Type B pancreatic cell (in vitro differentiated cells): ENCODE measurements at places on chromosomes 16 and 17. TPM values are rescaled to one million over a fixed set of nuclear protein-coding genes. Genes with fewer than 3 reads are reported as not detected.

- DNase-seq = no peak
- no peaks in the 10 kb centered on the region for H3K27me3 ChIP-seq
- peaks cover 37% of the 10 kb centered on the region for H3K4me1 ChIP-seq
- H3K4me3 ChIP-seq = no peak overlapping the region
Measured at GRCh38 chr17:76598004-76598439, 12.4 kb upstream of the ST6GALNAC2 start.

- H3K4me1 ChIP-seq = peaks cover 13% of the 10 kb centered on the region
- DNase-seq = no peak
- no peaks in the 10 kb centered on the region for H3K36me3 ChIP-seq
- no peak overlapping the region for H3K4me3 ChIP-seq
- H3K27me3 ChIP-seq = peaks cover 43% of the 10 kb centered on the region
Measured at GRCh38 chr17:43924558-43924957, 17.2 kb upstream of the MPP2 start.

The CD79B gene
- not detected in 2 replicates for total RNA-seq

DNA sequence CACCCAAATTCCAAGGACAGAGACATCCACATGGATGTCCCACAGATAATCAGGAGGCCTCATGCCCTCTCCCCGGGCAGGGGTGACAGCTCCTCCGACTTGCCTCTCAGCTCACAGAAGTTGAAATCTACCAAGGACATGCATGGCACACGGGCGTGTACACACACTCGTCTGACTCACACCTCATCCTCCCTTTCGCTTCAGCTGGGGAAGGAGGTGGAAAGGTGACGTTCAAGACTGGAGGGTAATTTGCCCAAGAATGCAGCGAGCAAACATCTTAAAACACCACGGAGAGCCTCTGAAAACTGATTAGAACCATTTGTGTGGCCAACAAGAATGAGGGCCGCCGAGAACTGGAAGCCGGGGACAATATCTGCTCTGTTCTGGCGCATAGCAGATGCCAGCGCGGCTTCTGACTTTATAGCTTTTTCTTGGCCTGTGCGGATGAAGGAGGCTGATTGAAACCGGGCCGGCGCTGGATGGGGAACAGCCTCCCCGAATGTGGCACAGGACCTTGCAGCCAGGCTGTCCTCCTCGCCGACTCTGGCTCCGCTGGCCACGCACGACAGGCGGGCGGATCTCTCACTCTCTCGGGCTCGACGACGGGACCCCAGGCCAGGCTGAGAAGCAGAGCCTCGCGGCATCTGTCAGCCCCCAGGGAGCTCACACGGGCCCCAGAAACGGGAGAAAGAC, 100.9 kb downstream of the C16orf95 start:
- H3K27me3 ChIP-seq = no peaks in the 10 kb centered on the region
- no peak overlapping the region for H3K27ac ChIP-seq
- no peaks in the 10 kb centered on the region for H3K36me3 ChIP-seq
- no peaks in the 10 kb centered on the region for H3K4me1 ChIP-seq

- H3K36me3 ChIP-seq = peaks cover 3% of the 10 kb centered on the region
- peaks cover 29% of the 10 kb centered on the region for H3K27me3 ChIP-seq
- H3K27ac ChIP-seq = no peak overlapping the region
- no peak for DNase-seq
Measured at GRCh38 chr16:52705122-52705521, 158.2 kb upstream of the TOX3 start.

DNA sequence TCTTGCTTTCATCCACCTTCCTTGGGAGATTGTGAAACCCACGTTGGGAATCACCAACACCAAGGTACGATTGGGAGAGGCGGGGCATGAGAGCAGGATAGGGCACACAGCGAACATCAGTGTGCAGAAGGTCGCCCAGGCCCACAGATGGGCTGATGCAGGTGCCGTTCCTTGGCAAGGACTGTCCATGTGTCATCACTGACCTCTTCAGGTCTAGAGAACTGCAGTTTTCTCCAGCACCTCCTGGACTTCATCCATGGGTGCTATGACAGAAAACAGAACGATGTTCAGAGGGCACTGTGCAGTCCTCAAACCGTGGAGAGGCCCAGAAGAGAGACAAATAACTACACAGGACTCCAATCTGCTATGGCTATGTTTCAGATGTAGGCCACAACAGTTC, 23.9 kb upstream of the TAT start:
- no peak for DNase-seq
- H3K36me3 ChIP-seq = no peaks in the 10 kb centered on the region
- peaks cover 27% of the 10 kb centered on the region for H3K27me3 ChIP-seq
- H3K4me3 ChIP-seq = no peak overlapping the region
- H3K4me1 ChIP-seq = no peaks in the 10 kb centered on the region
- H3K27ac ChIP-seq = no peak overlapping the region

- H3K27ac ChIP-seq = peak overlapping the region; percentile 41
- peaks cover 9% of the 10 kb centered on the region for H3K4me1 ChIP-seq
- no peak for DNase-seq
- peaks cover 25% of the 10 kb centered on the region for H3K27me3 ChIP-seq
Measured at GRCh38 chr17:74968361-74968780, 4.2 kb downstream of the HID1 start.
